ENCODE measurements at places on chromosomes 5 and 9. TPM values are rescaled to one million over a fixed set of nuclear protein-coding genes. Genes with fewer than 3 reads are reported as not detected.
A peak's percentile ranks its signal among the peaks of the same experiment; 100 is the strongest.

The ENTR1 gene
- 17.2 TPM for total RNA-seq

The AGXT2 gene
- not detected for total RNA-seq

The MYMK gene
- total RNA-seq, result not detected

The SOWAHA gene
- total RNA-seq, result not detected

The UCK1 gene
- total RNA-seq, result 17.9 TPM

GRCh38 chr9:131833906-131834305 is 94.0 kb upstream of the RAPGEF1 start:
- peak; percentile 18 for DNase-seq

GRCh38 chr5:115184770-115185169 is 15.1 kb upstream of the TRIM36 start:
- peak; percentile 9 for DNase-seq
